ENCODE measurements at places on chromosomes 12 and 14.

DNA sequence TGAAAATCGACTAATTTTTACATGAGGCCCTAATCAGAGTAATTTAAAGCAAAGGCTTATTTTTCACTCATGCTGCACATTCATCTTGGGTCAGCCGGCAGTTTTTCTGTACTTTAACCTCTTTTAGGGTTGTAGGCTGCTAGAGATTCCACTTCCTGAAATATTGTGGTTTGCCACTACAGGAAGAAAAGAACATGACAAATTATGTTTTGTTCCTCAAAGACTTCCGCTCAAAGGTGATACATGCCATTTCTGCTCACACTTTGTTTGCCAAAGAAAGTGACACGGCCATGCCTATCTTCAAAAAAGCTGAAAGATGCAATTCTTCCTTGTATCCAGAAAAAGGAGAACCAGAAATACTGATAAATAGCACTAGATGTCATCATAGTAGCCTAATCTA lies 183.4 kb upstream of the PPFIA2 start:
- DNase-seq, result no peak

DNA sequence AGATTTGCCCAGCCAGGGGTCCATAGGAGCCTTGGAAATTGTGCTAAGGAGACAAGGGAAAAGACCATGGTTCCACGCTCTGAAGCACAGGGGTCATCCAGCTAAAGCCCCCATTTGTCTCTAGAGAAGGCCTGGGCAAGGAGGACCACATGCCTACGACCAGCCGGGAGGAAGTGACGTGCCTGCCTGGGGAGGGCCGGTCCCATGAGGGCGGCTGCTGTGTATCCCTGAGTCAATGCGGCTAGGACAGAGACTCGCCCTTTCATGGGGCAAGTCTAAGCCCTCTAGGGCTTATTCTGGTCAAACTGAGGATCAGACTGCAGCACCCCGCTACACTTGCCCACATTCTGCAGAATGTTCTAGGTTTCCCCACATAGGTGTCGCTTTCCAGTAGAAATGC lies 20.6 kb upstream of the RIN3 start:
- no peak for DNase-seq

DNA sequence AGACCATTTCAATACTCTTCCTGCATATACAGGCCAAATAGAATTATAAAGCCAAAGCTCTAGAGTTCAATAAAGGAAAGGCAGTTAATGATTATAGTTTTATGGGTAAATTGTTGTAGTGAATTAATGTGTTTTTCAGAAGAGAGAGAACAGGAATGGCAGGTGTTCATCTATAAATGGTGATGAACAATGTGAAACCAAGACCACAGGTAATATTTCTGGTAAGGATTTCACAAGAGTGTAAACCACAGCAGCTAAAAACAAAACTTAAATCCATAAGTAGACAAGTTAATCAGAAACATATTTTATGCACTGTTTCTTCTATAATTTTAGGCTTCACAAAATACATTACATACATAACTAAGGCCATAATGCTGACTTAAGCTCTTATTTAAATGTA lies 204.4 kb downstream of the SYT1 start:
- no peak for DNase-seq

GRCh38 chr12:77553976-77554619 lies 276.6 kb upstream of the NAV3 start:
- DNase-seq, result no peak

DNA sequence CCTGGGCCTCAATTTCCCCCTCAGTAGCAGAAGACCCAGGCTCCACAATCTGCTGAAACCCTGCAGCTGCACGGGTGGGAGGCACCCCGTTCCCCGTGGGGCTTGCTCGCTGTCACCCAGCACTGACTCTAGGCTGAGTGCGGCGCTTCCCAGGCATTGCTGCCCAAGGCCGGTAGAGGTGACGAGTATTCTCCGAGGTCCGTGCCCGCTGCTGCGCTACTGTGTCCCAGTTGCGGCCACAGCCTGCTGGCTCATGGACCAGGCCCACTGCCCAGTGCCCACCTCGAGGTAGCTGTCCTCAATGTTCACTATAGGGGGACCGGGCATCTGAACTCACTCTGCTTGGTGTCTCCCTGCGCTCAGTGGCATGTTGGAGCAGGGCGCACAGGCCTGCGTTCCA lies 74.7 kb downstream of the GSC start:
- DNase-seq, result no peak

DNA sequence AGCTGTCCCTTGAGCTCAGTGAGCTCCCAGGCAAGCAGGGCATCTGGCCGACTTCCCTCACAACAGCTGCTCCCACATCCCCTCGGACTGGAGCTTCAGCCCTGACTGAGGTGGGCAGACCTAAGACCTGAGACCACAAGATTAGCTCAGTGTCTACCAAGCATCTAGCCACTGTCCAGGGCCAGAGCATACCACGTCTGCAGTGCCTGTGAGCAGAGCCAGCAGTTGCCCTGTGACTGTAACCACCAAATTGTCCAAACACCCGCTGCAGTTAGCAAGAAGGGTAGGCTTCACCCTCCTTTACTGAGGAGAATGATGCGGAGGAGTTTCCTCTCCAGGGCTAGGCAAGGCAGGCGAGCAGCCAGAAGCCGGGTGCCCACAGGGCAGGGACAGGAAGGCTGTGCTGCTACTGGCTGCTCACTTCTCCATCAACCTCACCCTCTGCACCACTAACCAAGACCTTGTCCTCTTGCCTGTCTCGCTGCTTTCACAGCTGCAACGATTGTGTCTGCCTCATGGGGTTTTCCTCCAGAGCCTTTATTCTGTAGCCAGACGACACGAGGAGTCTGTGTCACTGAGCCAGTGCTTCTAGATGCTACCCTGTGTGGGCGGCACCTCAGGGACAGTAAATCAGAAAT lies 53.9 kb downstream of the ANAPC7 start:
- no peak for DNase-seq

- no peak for DNase-seq
These were observed 27.5 kb downstream of the RFLNA start for GRCh38 chr12:124322271-124322998.

- peak; percentile 76 for DNase-seq
These were observed 87.6 kb downstream of the SEC23A start for GRCh38 chr14:39015360-39015961.

GRCh38 chr14:76808011-76808410 lies 4.7 kb downstream of the ANGEL1 start:
- DNase-seq, result no peak
